Stimulated activated CD4-positive, alpha-beta T cell treated with anti-CD3 and anti-CD28 coated beads, TNF-alpha, amount 100 ng/mL, for 24 hours (primary cell): ENCODE measurements at places on chromosomes 13 and 19.

DNA sequence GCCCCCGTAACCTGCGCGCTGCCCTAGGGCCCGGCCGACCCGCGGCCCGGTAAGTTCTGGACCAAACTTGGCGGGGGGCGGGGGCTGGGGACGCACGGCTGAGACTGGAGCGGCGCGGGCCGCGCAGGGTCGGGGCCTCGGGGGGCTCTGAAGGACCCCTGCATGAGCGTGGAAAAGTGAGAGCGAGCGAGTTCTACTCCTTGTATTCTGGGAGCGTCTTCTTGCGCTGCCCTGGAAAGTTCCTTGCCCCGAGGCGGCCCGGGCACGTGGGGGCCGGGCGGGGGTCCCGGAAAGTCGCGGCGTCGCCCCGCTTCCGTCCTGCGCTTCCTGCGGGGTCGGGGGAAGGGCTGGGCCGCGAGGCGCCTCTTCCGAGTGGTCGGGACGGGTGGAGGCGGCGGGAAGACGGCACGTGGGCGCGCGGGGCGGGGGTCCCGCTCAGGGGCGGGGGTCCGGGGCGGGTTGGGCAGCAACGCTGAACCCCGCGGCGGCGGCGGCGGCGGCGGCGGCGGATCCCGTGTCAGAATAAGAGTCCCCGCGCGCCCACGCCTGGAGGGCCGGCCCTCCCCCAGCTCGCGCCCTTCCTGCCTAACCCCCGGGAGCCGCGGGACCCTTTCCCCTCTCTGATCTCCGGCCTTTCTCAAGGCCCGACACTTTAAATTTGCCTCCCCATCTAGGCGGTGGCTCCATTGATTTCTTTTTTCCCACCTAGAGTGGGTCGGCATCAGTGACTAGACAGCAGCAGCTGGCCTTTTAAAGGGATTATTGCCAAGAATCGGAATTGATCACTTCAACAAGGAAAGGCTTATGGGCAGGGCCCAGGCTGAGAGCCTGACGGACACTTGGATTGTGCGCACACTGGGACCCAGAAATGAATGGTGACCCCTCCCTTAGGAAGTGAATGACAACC is 749 bp downstream of the GATAD2A start:
- no peak for DNase-seq

GRCh38 chr13:77528834-77529500 is 6.5 kb upstream of the SCEL start:
- DNase-seq = no peak

DNA sequence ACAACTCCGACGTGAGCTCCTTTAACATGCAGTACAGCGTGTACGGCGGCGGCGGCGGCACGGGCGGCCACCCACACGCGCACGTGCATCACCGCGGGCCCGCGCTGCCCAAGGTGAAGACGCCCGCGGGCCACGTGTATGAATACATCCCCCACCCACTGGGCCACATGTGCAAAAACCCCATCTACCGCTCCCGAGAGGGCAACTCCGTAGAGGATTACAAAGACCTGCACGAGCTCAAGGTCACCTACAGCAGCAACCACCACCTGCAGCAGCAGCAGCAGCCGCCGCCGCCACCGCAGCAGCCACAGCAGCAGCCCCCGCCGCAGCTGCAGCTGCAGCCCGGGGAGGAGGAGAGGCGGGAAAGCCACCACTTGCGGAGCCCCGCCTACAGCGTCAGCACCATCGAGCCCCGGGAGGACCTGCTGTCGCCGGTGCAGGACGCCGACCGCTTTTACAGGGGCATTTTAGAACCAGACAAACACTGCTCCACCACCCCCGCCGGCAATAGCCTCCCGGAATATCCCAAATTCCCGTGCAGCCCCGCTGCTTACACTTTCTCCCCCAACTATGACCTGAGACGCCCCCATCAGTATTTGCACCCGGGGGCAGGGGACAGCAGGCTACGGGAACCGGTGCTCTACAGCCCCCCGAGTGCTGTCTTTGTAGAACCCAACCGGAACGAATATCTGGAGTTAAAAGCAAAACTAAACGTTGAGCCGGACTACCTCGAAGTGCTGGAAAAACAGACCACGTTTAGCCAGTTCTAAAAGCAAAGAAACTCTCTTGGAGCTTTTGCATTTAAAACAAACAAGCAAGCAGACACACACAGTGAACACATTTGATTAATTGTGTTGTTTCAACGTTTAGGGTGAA is 6.6 kb downstream of the SLITRK5 start:
- no peak for DNase-seq

DNA sequence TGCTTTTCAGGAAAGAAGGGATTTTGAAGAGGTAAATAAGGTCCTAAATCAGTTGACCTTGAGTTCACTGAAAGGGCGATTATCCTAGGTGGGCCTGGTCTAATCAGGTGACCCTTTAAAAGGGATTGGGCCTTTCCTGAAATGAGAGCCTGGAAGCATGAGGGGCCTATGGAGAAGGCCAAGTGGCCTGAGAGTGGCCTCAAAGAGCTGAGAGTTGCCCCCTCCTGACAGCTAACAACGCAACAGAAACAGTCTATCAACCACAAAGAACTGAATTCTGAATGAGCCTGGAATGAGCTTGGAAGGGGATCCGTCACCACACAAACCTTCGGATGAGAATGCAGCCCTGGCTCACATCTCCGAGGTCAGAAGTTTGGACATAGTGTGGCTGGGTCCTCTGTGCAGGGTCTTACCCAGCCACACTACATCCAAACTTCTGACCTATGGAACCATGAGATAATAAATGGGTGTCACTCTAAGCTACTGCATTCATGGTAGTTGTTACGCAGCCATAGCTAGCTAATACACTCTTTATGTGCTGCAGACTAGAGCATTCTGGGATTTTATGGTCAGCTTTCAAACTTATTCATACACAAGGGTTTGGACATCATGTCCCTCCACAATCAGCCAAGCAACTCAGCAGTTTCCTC is 72.0 kb downstream of the GNG7 start:
- no peak for DNase-seq

GRCh38 chr13:44117351-44117750 is 237.6 kb downstream of the LACC1 start:
- DNase-seq = no peak

DNA sequence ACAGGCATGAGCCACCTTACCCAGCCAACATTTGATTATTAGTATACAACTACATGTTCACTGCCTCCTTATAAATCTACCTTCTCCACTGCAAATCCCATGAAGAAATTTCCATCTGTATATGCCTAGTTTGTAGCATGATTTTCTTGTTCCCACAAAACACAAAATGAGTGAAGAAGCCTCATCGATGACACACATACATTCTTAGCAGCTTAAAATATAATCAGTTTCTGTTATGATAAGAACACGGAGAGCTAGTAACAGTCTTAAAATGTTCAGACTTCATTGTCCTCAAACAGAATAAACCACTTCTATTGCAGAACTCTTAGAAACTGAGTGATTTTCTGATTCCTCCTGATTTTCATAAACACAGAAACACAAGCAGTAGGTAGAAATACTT is 740.5 kb downstream of the PCDH9 start:
- no peak for DNase-seq

- no peak for DNase-seq
Measured at GRCh38 chr13:22063416-22064124, 392.7 kb downstream of the FGF9 start.

GRCh38 chr13:25920931-25921330 is 130.9 kb downstream of the SHISA2 start:
- DNase-seq = no peak

GRCh38 chr13:31912647-31913401 is 118.8 kb upstream of the FRY start:
- DNase-seq = no peak

DNA sequence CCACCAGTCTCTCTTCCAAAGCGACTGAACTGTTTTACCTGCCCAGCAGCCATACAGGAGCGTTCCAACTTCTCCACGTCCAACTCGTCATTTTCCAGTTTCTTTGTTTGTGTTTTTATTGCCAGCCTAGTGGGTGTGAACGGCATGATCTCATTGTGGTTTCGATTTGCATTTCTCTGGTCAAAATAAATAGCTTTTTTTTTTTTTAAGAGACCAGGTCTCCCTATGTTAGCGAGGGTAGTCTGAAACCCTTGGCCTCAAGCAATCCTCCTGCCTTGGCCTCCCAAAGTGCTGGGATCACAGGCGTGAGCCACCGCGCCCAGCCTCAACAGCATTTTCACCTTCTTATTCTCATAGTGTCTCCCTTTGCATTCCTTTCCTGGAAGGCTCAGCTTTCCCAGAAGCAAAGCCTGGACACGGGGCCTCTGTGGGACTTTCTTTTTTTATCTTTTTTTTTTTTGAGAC is 4.2 kb upstream of the JSRP1 start:
- no peak for DNase-seq

DNA sequence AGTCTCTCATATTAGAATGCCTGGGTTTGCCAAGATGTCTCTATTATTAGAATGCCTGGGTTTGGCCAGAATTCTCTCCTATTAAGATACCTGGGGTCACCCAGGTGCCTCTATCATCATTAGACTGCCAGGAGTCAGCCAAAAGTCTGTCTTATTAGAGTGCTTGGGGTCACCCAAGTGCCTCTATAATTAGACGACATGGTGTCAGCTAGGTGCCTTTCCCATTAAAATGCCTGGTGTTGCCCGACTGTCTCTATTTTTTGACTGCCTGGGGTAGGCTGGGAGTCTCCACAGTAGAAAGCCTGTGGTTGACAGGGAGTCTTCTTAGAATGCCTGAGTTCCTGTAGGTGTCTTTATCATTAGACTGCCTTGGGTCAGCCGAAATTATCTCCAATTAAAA is 1536.6 kb downstream of the UQCRFS1 start:
- DNase-seq = no peak

DNA sequence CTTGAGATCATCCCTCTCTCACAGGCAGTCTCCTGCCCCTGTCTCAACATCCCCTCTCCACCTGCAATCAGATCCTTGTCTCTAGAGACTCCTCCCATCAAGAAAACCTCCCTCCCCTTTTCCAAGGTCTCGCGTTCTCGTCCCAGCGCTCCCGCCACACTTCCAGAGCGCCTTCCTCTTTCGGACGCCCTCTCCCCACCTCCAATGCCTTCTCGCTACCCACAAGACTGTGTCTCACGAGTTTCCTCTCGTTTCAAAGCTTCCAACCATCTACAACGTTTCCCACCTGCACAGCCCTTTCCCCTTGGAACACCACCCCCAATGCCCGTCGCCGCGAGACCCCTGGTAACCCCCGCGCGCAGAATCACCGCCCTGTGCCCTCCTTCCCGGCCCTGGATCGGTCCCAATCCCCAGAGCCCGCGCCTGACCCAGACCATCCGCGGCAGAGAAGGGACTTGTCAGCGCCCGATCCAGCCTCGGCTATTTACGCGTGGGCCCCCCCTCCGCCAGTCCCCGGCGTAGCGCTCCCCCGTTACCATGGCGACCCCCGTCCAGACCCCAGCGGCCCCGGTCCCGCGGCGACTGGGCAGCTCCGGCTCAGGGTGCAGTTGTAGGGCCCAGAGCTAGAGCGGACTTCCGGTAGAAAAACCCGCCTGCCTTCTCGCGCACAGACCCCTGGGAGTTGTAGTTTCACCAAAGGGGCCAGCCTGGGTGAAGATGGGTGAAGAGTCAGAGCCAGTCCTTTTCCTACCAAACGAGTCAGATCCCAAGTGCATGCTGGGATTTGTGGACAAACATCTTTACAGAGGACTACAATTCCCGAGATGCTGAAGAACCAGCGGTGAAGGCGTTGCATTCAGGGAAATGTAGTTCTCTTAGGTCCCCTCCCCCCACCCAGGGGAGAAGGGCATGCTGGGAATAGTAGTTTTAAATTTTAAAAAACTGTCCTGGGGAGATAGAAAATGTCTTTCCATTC is at the start of gene AP2S1:
AP2S1 (minus strand) TSS at position 619 of the 976 bp plus-strand sequence; CDS start at position 539, 80 bp downstream.
- peak; percentile 93 for DNase-seq

DNA sequence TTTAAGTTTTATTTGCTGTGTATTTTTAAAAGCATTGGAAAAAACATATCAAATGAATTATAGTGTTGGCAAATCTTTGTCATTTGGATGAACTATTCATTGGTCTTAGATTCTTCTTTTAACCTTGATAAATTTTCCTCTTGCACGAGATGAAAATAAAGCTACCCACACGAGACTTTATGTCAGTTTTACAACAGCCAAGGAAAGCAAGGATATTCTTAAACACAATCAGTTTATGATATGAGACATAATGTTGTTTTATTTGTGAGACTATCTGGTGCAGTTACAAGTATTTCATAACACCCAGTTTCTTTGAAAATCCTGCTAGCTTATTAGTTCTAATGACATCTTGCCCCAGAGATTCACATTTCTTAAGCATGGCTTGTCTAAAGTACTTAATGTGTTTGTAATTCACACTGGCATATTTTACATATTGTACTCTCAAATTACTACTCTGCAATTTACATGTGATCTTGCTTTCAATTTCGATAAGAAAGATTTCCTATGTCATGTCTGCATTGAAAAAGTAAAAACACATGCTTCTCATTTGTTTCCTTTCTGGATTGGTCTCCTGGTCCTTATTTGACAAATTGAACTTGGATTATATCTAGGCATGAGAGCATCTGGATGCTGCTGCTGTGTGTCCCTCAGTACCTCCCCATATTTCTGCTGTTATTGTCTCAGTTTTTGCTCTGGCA is 955.5 kb upstream of the PCDH9 start:
- no peak for DNase-seq

DNA sequence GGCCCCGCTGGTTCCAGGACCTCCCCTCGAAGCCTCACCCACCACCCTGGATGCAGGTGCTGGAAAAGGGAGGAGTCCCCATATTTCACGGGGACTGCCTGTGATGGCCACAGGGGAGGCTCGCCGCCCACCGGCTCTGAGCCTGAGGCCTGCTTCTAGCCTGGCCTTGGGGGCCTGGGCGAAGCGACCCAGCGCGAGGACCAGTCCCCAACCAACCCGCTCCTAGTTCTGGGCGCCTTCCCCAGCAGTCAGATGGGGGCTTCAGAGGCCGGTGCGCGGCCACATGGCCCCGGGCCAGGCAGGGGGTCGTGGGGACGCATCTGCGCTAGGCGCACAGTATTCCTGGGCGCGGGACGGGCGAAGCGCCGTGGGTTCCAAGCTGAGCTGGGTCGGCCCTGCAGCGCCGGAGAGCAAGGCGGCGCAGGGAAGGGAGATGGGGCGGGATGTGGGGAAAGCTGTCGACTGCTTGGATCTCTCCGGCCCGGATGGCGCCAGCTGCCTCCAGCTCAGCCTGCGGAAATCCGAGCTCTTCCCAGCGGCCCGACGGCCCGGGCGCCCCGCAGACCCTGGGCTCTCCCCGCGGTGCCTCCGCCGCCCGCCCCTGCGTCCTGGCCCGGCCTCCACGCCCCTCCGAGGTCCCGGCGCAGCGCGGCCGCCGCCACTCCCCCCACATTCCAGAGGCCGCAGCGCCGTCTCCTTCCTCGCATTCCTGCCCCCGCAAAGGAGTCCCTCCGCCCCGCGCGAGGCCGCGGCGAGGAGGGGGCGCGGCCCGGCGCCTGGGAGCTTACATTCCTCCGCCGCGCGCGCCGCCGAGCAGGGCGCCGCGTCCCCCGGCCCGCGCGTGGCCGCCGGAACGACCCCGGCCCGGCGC is at the start of gene WTIP:
WTIP (plus strand) TSS at position 788 of the 871 bp plus-strand sequence. CDS start 217 bp downstream, outside the sequence.
- no peak for DNase-seq

- DNase-seq = peak; percentile 27
Measured at GRCh38 chr19:17830567-17831418, 9.5 kb upstream of the INSL3 start.

GRCh38 chr19:49916839-49917733 is 11.9 kb upstream of the ATF5 start:
- DNase-seq = no peak

GRCh38 chr13:49625392-49626079 is 2.8 kb upstream of the ARL11 start:
- DNase-seq = no peak

- DNase-seq = no peak
Measured at GRCh38 chr19:5839065-5840017, at the start of gene FUT6. FUT6 (minus strand) TSS chr19:5839702; CDS start chr19:5832567, 7,135 bp downstream.
